ENCODE measurements at places on chromosomes 11 and 22. TPM values are rescaled to one million over a fixed set of nuclear protein-coding genes. Genes with fewer than 3 reads are reported as not detected.

Gene NXPE4
- total RNA-seq, result not detected

DNA sequence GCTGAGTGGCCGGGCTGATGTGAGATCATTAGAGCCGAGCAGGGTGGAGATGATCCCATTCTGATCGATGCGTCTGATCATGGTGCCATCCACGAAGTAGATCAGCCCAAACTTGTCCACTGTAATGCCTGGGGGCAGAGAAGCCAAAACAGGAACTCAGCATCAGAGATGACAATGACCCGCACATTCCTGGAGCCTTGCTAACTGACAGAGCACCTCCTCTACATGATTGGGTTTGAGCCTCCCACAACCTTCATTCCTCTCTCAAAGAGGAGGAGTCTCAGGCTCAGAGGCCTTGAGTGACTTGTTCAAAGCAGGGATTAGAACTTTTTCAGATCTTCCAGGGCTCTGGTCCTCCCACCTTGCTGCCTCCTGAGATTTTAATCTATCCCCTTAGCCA is 133.7 kb upstream of the NARS2 start:
- DNase-seq, result peak; percentile 47

Gene C22orf31
- total RNA-seq, result not detected

DNA sequence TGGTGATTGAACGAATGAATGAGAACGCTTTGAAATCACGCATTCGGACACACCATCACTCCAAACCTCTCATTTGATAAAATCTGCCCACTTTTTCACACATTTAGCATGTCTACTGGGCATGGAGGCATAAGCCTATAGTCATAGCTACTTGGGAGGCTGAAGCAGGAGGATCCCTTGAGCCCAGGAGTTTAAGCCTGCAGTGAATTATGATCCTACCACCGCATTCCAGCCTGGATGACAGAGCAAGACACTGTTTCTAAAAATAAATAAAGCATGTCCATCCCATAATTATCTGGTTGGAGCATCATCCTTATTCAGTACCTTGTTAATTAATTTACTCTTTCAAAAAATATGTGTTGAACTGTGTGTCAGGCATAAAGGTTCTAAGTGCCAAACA is 3.3 kb upstream of the PICALM start:
- no peak for DNase-seq

Gene ANO3
- total RNA-seq, result not detected

- no peak for DNase-seq
These were observed 2.1 kb upstream of the LRRC32 start for GRCh38 chr11:76672431-76673175.

Gene FAT3
- total RNA-seq, result 78.0 TPM

- peak; percentile 57 for DNase-seq
These were observed 744 bp downstream of the PRAME start for GRCh38 chr22:22558071-22558971.

Gene ASCL3
- total RNA-seq, result not detected

Gene MFRP
- 0.03 TPM for total RNA-seq

GRCh38 chr11:82733444-82734119 is at the start of gene FAM181B:
Gene FAM181B (minus strand): TSS chr11:82733864. CDS start chr11:82733729, 135 bp downstream.
- DNase-seq, result peak; percentile 93

DNA sequence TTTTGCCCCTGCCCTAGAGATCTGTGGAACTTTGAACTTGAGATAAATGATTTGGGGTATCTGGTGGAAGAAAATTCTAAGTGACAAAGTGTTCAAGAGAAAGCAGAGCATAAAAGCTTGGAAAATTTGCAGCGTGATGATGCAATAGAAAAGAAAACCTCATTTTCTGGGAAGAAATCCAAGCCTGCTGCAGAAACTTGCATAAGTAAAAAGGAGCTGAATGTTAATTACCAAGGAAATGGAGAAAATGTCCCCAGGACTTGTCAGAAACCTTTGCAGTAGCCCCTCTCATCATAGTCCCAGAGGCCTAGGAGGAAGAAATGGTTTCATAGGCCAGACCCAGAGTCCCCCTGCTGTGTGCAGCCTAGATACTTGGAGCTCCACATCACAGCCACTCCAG is 686.9 kb downstream of the FAM181B start:
- DNase-seq, result no peak

DNA sequence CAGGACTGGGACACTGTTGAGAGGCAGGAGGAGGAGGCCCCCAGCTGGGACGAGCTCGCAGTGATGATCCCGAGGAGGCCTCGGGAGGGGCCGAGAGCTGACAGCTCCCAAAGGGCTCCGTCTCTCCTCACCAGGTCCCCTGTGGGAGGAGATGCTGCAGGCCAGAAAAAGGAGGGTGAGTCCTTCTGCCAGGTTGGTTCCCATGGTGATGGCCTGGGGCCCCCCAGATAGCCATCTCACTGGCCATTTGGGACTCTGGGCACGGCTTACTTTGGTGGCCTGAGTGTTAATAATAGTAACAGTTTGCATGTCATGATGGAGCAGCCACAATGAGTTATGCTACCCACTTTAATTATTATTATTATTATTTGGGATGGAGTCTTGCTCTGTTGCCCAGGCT is 18.9 kb downstream of the TRIOBP start:
- DNase-seq, result no peak

Gene CARD18
- total RNA-seq, result not detected

Gene IGSF9B
- total RNA-seq, result 41.2 TPM

- no peak for DNase-seq
These were observed 118.3 kb downstream of the CD44 start for GRCh38 chr11:35257281-35257680.

DNA sequence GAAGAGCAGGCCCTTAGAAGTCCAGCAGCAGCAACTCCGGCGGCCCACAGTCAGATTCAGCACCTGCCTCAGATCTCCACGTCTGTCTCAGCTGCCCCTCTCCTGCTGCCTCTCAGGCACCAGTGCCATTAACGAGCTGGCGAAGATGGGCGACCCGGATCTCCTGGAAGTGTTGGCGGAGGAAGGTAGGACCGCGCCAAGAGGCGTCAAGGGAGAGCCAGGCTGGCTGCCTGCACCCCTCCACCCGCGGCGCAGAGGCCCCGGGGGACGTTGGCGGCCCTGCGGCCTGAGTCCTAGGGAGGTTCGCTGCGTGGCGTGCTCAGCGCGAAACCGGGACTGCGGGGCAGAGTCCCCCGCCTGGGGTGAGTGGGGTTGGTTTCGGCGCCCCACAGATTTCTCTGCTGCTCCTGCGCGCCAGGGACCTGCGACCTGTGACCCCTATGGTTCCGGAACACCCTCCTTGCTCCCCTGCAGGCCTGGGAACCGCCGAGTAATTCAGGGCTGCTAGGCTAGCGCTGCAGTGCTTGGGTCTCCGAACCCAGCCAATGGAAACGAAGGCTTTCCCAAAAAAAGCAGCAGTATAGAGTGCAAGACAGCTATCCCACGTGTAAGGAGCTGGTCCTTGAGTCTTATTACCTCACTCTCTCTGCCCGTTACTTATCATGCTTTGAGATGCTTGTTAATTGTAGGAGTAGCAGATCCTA is 615 bp downstream of the ANO5 start:
- DNase-seq, result peak; percentile 77

DNA sequence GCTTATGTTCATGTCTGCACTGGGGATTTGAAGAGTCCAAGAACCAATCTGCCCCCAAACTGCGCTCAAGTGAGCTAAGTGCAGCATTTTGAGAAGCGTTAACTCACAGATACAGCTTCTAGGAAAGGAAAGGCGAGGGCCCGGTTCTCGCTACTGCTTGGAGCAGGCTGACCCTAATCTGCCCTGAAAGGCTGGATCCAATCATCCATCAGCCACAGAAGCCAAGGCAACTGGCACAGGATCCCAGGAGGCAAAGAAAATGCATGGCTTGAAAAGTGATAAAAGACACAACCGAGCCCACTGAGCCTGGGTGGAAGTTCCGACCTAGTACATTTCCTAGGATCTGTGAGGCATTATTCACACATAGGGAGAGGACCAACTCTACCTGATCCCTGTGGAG is 174.8 kb downstream of the LARGE1 start:
- DNase-seq, result no peak

Gene PTS
- 19.9 TPM for total RNA-seq

DNA sequence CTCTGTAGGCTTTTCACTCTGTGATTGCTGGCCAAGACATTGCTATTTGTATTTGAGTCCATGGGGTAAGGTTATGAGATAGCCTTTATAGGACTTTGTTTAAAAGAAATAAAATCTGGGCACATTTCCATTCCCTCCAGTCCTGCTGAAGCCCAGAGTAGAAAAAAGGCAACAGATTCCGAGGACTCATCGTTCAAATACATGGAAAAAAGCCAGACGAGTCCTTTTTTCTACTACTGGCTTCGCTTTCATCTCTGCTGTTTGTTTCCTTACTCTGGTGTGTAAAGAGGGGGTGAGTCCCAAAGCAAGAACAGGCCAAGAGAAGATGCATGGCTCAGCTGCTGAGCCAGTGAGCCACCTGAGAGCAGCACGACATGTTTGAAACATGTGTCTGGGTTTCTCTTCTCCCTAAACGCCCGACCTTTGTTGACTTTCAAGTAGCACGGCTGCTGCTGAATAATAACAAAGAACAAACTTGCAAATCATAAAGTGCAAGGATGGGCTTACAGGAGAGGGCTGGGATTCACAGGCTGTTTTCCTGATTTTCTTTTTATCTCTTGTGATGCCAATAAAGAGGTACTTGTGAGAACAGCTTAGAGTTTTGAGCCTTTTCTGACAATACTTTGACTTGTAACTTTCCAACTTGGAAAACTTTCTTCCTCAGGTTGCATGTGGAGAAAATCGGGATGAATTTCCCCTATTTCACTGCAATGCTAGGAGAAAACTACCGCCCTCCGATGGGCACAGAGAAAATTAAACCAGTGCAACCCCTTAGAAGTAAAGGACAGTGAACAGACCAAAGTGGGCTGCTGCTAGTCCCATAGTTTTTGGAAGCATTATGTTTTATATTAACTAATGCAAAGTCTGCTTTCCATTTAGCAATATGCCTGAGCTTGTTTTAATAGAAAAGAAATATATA is 195.2 kb upstream of the RAG2 start:
- peak; percentile 45 for DNase-seq

Measured in GM23338 (cell line).